NCI-H524 treated with DMSO at 0.1 percent for 48 hours (cell line): ENCODE measurements at places on chromosomes 4 and X.

- no peak for DNase-seq
Measured at GRCh38 chr4:140635606-140636005, 66.8 kb upstream of the UCP1 start.

DNA sequence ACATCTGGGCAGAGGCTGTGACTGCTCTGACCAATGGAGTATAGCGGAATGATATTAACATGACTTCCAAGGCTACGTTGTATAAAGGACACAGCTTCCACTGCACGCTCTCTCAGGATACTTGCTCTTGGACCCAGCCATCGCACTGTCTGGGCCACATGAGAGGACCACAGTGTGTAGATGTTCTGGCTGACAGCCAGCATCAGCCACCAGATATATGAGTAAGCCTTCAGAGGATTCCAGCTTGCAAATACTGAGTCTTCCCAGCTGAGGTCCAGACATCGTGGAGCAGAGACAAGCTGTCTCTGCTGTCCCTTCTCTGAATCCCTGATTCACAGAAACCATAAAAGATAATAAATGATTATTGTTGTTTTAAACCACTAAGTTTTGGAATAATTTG is 146.8 kb upstream of the USP9X start:
- no peak for DNase-seq

- no peak for DNase-seq
Measured at GRCh38 chrX:50157545-50158135, 43.2 kb downstream of the AKAP4 start.

GRCh38 chrX:10467793-10468192 is 152.6 kb downstream of the MID1 start:
- DNase-seq: no peak

GRCh38 chr4:152525878-152526277 is 10.0 kb downstream of the FBXW7 start:
- DNase-seq: no peak

DNA sequence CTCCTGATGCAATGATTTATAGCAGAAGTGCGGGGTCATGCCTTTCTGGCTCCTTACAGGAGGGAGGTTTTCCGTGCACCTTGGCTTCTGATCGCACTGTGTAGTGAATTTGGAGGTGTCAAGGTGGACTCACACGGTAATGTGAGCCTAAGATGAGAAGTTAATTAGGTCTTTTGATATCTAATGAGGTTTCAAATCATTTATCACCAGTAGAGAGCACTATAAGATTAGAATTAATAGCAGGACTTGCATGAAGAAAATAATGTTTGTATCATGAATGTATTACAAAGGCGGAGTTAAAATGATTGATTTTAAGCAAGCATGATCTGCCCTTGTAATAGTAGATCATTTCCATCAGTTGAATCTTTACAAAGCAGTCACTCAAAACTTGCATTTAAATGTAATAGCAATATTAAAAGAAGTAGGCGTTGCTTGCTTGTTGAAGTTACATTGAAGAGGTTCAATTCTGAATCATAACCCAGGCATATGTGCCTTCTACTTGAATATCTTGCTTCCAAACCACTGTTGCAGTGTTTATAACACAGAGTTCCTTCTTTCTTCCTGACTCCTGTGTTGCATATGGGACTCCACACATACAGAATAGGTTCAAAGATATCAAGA is 152.1 kb downstream of the FMR1NB start:
- peak; percentile 40 for DNase-seq

DNA sequence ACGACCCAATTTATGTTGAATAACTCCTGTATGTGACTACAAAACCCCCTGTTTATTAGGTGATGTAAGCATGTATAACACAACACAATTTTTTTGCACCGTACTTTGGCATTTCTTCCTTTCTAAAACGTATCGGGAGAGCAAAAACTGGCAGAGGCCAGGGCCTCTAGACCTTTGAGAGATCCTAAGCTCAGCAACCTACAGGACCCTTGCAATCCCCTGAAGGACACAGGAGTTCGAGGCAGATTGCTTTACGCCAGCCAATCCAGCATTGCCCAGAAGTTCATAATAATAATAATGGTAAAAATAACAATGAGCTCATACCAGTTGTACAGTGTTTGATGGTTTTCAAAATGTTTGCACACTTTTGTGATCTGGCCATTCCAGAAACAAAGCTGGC is 7.7 kb downstream of the NKX3-2 start:
- no peak for DNase-seq

DNA sequence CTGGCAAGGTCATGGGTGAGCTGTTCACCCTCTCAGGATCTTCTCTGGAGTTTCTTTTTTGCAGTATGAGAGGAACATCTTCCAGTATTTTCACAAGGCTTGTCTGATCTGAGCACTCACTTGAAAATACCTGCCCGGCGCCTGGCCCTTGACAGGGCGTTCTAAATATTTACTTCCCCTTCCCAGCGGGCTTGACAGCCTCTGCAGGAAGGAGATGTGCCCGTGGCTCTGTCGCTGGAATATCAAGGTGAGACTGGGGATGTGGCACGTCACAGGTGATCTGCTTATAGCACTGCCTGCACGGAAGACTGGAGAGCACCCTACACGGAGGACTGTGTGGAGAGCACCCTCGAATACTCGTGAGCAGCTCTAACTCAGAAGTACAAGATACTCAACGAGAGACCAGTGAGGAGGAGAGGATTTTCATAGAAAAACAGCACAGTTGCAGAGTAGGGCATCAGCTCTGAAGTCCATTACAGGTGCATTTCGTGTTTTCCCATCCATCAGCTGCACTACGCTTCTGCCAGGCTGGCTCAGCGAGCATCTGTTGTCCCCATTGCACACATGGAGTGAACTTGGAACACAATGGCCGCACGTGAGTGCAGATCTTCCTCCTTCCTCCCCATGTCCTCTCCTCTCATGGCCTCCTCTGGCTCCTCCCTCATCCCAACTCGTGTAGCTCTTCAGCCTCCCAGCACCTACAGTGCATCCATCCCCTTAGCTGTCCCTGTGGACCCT is 32.1 kb downstream of the ZBTB49 start:
- no peak for DNase-seq

GRCh38 chr4:94550352-94550751 is 98.6 kb downstream of the PDLIM5 start:
- DNase-seq: no peak

GRCh38 chrX:150018931-150019361 is 80.7 kb upstream of the EOLA2 start:
- no peak for DNase-seq

- no peak for DNase-seq
Measured at GRCh38 chr4:87073199-87074120, 138.6 kb downstream of the AFF1 start.

GRCh38 chr4:107577743-107578142 is 142.3 kb downstream of the PAPSS1 start:
- no peak for DNase-seq

GRCh38 chrX:80432863-80433262 is 12.6 kb downstream of the TENT5D start:
- no peak for DNase-seq

DNA sequence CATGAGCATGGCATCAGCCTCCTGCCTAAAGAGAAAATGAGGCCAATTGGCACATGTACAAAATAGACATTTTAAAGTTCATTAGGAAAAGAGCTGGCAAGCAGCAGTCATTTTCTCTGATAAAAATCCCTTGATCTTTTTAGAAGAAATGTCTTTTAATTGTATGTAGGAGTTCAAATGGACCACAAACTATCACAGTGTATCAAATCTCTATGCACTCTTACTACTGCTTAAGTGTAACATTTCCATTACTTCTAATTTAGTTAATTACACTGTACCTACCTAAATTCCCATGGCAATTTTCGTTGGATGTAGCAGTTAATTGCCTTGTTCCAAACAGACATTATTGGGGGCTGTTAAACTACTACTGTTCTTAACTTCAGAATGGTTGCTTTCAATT is 233.7 kb upstream of the TECRL start:
- no peak for DNase-seq

GRCh38 chr4:94827481-94828110 is 69.8 kb downstream of the BMPR1B start:
- no peak for DNase-seq

DNA sequence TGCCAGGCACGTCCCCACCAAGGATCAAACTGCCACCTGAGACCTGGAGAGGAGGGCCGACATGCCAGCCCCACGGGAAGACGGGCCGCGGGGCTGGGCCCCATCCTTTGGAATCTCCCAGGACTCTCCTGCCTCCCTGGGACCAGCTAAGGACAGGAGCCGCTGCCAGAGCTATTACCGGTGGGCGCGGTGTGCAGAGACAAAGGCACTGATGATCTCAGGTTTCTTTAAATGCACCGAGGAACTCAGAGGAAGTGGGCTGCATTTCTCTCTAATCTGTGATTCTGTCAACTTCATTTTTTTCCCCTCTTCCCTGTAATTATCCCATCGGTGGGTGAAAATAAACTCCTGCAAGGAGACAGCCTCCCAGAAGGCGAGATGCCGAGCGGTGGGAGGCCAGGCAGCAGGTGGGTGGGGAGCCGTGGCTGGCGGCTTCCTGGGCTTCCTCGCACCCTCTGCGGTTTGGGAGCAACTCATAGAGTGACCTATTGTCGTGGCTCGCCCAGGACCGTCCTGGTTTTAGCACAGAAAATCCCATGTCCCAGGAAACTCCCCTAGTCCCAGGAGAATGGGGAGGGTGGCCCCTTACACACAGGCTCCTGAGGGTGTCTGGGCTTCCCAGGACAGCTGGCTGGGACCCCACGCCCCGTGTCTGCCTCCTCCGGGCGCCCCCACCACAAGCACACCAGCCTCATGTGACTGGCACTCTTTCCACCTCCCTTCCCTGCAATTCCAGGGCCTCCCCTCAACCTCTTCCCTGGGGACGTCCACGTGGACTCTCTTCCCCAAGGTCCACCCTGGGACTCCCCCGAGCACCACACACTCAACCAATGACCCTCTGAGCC is 62.3 kb upstream of the ADRA2C start:
- DNase-seq: no peak

DNA sequence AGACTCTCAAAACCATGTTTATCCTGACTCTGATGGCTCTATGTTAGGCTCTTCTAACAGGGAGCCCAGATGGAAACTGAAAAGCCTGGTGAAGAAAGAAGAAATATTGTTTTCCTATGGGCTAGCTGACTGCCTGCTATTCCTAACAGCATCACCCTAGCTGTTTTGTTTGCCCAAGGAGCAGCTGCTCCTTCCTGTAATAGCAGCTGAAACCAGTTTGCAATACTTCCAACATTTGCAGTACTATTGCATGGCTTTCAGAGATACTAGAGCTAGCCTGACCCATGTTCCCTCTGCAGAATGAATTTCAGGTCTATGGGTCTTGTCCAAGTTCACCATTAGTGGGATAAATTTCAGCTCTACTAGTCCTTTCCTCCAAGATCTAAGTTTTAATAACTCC is 495.2 kb downstream of the INPP4B start:
- DNase-seq: no peak

- no peak for DNase-seq
Measured at GRCh38 chrX:110051559-110051958, 48.6 kb downstream of the TMEM164 start.

GRCh38 chr4:84503495-84504437 is 4.7 kb upstream of the NKX6-1 start:
- DNase-seq: no peak

- DNase-seq: no peak
Measured at GRCh38 chrX:150421816-150422215, 58.7 kb downstream of the MAMLD1 start.

GRCh38 chr4:141425124-141425523 is 204.4 kb downstream of the ZNF330 start:
- no peak for DNase-seq

DNA sequence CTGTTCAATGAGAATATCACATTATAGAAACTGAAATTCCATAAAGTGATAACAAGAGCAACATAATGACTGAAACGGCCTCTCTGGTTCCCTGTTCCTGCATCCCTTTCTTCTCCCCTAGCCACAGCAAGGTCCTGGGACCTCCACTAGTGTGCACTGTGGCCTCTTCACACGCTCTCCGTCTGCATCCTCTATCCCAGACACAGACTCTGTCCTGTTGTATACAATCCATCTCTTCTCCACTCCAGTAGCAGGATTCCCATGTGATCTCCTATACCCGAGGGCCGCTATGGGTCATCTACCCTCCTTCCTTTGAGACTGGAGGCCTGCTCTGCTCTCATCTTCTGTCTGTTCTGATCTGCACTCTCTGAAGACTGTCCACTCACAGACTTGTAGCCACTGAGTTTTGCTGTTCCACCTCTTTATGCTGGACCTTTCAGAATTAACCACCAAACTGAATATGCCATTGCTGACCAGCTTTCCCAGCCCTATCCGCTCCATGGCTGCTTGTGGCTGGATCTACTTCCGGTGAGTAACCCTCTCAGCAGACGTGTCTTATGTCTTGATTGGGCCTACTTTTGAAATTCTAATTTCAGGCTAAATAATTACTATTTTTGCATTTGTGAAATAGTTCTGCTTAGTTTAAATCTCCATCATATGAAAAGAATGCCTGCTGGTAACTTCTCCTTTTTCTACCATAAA is 105.1 kb upstream of the NAP1L5 start:
- no peak for DNase-seq

DNA sequence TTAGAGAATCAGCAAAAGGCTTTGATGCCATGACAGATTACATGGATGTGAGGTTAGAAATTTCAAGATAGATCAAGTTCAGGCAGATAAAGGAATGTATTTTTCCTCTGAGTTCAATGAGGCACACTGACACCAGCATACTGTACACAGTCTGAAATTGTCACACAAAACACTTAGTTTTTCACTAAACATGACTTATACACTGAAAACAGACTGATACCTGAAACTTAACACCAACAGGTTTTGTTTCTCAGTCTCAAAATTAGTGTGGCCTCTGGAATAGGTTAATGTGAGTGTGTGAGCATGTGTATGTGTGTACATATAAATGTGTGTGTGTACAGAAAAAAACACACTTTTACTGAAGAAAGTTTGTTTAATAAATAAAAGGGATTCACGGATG is 129.9 kb upstream of the SLITRK2 start:
- no peak for DNase-seq

DNA sequence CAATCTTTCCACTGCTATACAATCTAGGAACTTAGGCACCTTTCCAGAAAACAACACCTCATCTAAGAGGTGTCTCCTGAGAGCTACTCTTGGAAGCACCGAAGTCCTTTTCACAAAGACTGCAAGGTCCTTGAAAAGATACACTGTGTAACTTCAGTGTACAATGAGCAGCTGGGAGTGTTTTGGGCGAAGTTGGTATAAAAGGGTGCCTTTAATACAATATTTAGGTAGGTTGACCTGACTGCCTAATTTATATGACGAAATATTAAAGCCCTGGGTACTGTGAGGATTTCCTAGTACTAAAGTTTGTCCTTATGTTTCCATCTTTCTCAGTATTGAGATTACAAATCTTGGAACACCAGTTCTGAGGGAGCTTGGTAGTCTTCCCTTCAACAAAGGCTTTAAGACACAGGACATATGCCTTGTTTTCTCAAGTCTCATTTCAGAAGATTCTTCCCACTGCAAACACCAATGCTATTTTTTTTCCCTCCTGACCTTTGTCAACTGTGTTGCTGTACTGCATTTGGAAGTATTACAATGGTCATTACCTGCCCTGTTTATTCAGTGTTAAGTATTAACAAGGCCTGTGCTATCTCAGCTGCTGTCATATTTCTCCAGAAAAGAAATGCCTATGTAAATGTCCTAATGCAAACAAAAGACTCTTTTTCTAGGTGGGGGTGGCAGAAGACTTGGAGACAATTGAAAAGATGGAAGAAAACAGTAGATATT is 134.2 kb downstream of the MAML3 start:
- DNase-seq: no peak

- DNase-seq: peak; percentile 2
Measured at GRCh38 chrX:106415276-106415895, 196.4 kb upstream of the RADX start.

GRCh38 chr4:84167564-84167963 is 331.5 kb downstream of the NKX6-1 start:
- peak; percentile 50 for DNase-seq
